Umbilical cord (tissue), 2 donors: ENCODE measurements at places on chromosomes 5 and 9. TPM values are rescaled to one million over a fixed set of nuclear protein-coding genes. Genes with fewer than 3 reads are reported as not detected.

- DNase-seq, result no peak
Measured at GRCh38 chr5:148859703-148860102, 33.3 kb downstream of the ADRB2 start.

GRCh38 chr9:126170286-126170823, 156.3 kb upstream of the MVB12B start:
- DNase-seq, result no peak

DNA sequence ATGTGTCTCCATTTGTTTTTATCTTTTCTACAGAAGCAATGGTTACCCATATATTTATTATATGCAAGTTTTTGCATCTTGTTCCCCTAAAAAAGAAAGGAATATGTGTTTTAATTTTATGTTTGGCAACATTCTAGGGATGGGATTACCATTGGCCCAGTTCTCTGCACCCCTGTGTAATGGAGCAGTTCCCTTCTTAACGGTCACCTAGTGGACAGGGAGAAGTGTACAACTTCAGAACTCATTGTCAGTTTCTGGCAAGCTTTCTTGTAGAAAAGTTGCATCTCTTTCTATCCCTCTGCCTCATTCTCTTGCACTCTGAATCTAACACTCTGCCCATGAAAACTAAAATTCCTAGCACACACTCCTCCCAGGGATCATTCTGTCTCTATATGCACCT, 78.2 kb downstream of the DOCK8 start:
- DNase-seq, result no peak

DNA sequence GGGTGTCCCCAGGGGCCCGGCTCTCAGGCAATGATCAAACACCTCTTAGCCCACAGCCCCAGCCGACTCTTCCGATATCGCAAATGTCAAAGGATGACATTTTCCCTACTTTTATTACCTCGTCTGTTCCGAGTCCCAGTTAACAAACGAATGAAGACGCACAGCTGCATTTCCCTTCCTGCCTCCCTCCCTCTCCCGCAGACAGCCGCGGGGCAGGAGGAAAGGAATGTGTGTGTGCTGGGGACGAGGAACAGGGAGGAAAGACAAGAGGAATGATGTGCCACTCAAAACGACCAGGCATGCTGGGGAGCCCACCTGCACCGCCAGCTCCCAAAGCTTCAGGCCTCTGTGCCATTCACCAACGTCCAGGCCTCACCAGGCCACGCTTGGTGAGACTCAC, 125.9 kb upstream of the SARDH start:
- DNase-seq, result peak; percentile 28

GRCh38 chr9:79041266-79041665, 530.5 kb upstream of the TLE4 start:
- DNase-seq, result no peak

DNA sequence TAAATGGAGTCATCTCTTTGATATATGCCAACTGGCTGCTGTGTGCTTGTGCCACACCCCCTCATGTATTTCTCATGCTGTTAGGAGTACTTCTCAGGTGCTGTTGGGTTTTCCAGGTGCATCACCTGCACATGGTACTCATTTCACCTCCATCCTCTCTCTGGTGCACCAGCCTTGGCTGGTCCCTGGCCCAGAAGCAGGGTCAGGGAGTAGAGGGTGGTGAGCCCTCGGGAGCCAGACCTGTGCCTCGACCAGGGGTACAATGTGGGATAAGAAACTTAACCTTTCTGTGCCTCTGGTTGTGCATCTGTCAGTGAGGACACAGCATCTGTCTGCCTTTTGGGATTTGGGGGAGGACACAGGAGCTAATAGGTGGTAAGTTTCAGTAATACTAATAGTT, 38.5 kb downstream of the SECISBP2 start:
- no peak for DNase-seq

DNA sequence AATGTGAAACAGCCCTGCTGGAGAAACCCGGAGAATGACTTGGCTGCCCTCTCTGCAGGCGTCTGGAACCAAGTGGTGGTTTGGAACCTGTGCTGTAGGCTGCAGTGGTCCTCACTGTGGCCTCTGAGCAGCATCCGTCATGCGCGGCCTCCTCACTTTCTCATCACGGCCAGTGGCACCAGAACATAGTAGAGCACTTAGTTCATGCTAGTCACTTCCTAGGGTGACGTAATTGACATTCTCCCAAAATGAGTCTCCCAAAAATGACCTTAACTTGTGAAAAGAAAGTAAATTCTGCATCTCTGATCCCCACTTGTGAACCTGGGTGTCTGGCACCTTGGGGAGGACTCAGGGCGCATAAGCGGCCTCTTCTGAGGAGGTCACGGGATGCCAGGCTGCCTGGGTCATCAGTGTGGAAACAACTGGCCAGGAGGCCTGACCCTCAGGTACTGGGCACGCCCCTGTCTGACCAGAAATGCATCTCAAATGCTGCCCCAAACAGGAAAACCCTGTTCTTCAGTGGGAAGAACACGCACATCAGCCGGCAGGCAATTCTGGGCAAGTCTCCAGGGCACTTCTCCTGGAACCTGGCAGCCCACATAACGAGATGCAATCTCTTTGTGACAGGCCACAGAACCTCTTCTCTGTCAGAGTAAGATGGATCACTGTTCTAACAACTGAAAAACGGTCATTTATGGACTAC, 36.6 kb upstream of the SPTLC1 start:
- peak; percentile 77 for DNase-seq

- DNase-seq, result no peak
Measured at GRCh38 chr9:83563360-83563759, 25.2 kb upstream of the FRMD3 start.

DNA sequence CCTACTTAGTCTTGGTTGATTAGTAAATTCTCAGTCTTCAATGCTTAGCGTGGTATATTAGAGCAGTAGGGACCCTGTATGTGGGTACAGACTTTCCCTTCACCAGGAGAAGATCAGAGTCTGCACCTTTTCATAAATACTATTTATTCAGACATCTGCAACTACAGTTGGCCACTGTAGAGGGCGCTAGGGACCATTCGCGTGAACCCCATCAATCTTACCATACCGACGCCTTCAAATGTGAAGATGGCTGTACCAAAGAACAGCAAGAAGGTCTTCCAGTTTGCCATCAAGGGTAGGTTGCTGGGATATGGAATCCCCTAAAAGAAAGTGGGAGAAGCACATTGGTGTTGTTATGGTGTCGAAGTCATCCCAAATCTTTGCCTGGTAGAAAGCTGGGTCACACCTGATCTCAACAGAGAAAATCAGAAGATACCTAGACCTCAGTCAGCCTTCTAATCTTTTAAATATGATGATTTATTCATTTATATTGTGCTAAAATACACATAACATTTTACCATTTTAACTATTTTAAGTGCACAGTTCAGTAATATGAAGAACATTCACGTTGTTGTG, 19.1 kb downstream of the SLC36A3 start:
- DNase-seq, result no peak

DNA sequence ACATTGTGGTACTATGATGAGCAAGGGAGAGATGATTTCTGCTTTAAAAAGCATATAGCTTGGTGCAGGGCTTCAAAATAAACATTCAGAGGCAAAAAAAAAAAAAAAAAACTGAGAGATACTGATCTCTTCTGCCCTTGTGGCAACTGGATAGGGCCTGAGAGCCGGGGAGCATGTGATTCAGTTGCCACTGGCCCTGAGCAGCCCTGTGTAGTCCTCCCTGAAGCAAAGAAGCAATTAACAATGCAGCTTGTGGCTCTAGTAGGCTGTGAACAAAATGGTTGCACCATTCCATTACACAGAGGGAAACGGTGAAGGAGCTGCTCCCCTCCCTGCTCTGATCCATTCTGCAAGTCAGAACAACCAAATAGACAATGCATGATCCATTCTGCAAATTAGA, 347.5 kb upstream of the DAB2 start:
- DNase-seq, result no peak

- no peak for DNase-seq
Measured at GRCh38 chr9:29211003-29211579, 1637.8 kb upstream of the C9orf72 start.

DNA sequence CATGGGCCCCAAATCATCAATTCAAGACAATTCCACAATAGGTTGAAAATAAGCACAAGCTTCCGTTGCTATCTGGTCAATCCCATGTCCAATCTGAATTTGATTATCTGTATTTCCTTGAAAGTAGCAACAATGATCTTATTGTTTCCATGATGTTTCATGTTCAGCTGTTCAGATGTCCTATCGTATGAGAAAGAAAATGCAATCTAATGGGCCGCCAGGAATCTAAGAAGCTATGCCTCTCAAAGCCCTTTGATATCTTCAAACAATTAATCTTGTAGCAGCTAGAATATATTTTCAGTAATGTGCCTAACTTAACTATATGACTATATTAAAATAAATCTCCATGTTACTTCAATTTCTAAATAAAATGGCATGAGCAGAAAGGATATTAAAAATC, 32.1 kb upstream of the ALDOB start:
- DNase-seq, result no peak

GRCh38 chr5:110460837-110461236, 265.6 kb downstream of the TMEM232 start:
- DNase-seq, result no peak

- no peak for DNase-seq
Measured at GRCh38 chr9:18989865-18990264, 43.1 kb downstream of the SAXO1 start.

- no peak for DNase-seq
Measured at GRCh38 chr5:88544671-88545070, 276.0 kb upstream of the TMEM161B start.

DNA sequence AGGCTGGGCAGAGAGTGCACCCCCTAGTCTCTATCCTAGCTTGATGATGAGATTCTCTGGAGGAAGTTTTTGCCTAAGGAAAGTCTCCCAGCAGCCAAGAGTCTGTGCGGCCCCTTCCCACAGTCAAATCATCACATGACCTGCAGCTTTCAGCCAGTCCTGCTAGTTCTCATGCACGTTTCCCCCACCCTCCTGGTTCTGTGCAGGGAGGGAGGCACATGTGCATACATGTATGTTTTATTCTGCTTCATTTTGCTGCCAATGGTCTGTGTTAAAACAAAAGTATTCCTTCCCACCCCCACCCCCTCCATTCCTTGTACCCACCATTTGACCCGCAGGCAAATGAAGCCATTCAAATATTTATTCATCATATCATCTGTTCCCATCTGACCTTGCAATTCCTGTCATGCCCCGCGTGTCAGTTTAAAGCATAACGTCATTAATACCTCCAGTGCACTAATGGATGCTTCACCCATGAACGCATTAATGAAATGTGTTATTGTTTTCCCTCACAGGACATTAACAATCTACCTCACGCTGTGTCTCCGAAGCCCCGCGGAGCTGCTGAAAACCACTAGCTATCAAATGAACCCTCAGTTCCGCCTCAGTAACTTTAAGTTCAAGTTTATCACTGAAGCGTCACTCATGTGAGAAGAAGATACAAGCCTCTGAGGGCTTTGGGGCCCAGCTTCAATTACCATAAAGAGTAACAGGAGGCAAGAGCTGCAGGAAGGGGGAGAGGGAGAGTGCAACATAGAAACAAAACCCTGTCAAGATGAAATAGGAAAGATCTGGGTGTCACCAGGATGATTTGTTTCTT, 139.6 kb downstream of the RASEF start:
- peak; percentile 31 for DNase-seq

The RARS1 gene
- total RNA-seq, result 262 TPM

The PCDHB6 gene
- total RNA-seq, result 1.9 TPM

The SAXO1 gene
- 1.9 TPM for total RNA-seq

The HRCT1 gene
- 13.7 TPM for total RNA-seq

The DBH gene
- total RNA-seq, result 0.72 TPM
